ENCODE measurements at places on chromosomes 16 and 17.

GRCh38 chr16:51236583-51236982, 85.5 kb upstream of the SALL1 start:
- no peak for DNase-seq

DNA sequence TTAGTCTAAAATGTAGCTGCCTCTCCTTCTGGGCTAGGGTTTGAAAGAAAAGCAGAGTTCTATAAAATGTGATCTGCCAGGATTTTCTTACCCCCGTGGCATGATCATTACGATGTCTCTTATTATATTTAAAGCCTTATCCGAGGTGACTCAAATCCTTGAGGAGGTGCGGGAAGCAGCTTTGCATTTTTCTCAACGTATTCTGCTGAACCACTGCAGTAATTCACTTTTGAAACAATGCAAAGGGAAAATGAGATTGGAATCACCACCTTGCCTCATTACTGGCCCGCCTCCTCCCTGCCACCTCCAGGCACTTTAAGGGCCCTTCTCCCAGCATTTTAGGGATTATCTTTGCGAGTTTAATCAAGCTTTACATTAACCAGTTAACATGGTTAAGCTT, 9.7 kb upstream of the NOG start:
- DNase-seq: no peak

GRCh38 chr17:59413014-59413766, 81.7 kb downstream of the YPEL2 start:
- no peak for DNase-seq

GRCh38 chr16:70380248-70380918, 33.7 kb downstream of the DDX19A start:
- peak; percentile 53 for DNase-seq

GRCh38 chr16:20812510-20812909, 6.2 kb downstream of the REXO5 start:
- no peak for DNase-seq

- DNase-seq: peak; percentile 46
Measured at GRCh38 chr17:36533935-36534839, 481 bp downstream of the MYO19 start.

GRCh38 chr17:37770631-37771518, 26.0 kb upstream of the HNF1B start:
- DNase-seq: peak; percentile 21

All from activated CD4-positive, alpha-beta T cell treated with anti-CD3 and anti-CD28 coated beads, Interleukin-2, amount 50 U/mL, for 1 hour (primary cell).